ENCODE measurements at places on chromosomes 2 and 18.

GRCh38 chr2:172106108-172106961 lies 3.6 kb upstream of the DLX2 start:
- DNase-seq = peak; percentile 45

GRCh38 chr2:41329040-41329439 lies 718.8 kb upstream of the PKDCC start:
- no peak for DNase-seq

GRCh38 chr2:193929131-193929530 lies 1727.9 kb upstream of the SLC39A10 start:
- DNase-seq = no peak

DNA sequence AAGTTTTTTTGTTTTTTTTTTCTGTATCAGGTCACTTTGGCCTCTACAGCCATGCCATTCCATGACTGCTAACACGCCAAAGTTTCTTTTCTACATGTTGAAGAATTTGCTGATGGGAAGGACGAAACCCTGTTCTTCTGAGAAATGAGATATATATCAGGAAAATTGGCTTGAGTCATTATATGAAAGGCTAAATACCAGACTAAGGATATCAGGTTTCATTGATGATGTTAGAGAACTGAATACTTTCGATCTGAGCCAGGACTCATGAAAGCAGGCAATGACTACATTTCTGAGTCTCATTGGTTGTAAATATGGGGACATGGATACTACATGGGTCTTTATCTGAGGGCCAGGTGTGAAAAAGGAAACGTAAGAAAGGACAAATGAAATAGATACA lies 181.4 kb downstream of the OSR1 start:
- no peak for DNase-seq

GRCh38 chr2:152710713-152711112 lies 6.5 kb downstream of the PRPF40A start:
- no peak for DNase-seq

GRCh38 chr2:60977562-60977895 lies 40.0 kb upstream of the PEX13 start:
- DNase-seq = no peak

DNA sequence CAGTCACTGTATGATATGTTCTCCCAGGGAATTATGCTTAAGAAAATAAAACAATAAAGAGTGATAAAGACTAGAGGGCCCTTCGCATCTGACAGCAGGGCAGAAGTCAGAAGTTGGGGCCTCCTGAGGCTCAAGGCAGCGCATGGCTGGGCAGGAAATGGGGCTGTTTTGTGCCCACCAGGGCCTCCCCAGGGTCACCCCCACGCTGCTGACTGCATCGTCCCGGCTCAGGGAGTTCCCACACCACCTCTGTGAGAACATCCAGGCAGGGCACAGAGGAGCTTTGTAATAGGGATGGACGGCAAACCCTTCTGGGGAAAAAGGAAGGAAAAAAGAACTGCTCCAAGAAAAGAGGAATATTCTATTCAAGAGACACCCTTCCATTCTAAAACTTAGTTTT lies 41.2 kb downstream of the PAX3 start:
- DNase-seq = no peak

GRCh38 chr2:207200136-207200535 lies 34.4 kb upstream of the KLF7 start:
- no peak for DNase-seq

GRCh38 chr18:10289951-10290637 lies 164.3 kb upstream of the APCDD1 start:
- no peak for DNase-seq

DNA sequence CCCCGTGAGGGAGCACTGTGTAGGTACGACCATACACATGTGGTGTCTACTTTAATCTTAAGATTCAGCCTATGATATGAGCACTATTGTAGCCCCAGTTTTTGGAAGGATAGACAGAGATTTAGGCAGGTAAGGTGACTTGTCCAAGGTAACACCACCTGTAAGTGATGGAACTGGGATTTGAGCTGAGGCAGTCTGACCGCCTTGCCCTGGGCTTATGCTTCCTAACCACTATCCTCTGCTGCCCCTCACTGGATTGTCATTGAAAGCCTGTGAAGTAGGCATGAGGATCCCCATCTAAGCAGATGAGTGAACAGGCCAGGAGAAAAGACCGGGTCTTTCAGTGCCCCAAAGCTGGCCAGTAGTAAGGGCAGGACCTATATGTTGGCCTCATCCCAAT lies 343.8 kb downstream of the CYRIA start:
- no peak for DNase-seq

DNA sequence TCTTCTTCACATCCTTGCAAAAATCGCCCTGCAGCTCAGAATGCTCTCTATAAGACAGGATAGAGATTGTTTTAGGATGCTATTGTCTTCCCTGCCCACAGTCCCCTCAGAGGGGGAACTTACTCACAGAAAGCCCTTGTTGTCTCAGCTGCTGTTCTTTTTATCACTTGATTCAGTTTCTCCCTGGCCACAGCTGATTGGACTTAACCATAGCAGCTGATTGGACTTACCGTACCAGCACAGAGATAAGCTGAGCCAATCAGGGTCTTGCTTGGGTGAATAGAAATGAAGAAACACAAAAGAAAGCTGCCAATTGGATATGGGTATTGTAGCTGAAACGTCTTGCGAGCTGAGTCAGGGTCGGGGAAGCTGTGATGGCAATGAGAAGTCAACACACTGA lies 194.2 kb upstream of the MEX3C start:
- DNase-seq = no peak

DNA sequence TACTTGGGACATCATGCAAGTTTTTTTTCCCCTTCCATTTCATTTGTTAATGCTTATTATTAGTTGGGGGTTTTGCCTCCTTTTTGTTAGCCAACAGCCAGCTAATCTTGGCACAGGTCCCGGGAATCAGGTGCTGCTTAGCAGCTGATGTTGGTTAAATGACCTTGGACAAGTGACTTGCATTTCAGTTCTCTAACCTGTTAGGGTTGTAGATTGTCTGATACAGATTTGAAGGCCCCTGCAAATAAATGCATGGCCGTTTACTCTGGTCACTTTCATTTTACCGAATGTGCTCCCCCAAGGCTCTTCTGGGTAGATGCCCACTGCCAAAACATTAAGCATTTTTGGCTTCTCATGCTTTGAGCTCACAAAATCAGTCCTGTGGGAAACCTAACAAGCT lies 120.9 kb downstream of the SPTBN1 start:
- DNase-seq = no peak

DNA sequence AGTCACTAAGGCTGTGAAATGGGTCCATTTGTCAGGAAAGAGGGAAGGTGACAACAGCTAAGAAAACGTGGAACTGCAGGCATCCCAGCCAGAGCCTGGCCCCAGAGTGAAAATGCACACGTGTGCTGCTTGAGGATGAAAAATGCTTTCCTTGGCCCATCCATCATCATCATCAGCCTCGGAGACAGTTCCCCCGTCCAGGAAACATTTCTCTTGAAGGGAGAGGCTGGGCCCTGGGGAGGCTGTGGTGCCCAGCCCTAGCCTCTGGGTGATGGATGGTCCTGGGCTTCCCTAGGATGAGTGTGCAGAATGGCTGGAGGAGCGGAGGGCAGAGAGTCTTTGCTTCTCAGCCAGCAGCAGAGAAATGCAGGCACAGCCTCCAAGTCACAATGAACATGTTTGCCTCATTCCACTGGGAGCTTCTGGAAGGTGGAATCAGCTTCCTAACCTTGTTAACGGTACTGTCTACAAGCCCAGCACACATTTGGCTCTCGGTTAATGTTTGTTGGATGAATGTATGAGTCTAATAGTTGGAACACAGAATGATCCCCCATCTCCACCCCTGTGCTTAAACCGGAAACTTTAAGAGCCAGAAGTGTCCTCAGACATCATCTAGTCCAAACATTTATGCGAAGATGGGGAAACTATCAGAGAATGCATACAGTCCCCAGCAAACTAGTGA lies 164.0 kb downstream of the RDH14 start:
- no peak for DNase-seq

DNA sequence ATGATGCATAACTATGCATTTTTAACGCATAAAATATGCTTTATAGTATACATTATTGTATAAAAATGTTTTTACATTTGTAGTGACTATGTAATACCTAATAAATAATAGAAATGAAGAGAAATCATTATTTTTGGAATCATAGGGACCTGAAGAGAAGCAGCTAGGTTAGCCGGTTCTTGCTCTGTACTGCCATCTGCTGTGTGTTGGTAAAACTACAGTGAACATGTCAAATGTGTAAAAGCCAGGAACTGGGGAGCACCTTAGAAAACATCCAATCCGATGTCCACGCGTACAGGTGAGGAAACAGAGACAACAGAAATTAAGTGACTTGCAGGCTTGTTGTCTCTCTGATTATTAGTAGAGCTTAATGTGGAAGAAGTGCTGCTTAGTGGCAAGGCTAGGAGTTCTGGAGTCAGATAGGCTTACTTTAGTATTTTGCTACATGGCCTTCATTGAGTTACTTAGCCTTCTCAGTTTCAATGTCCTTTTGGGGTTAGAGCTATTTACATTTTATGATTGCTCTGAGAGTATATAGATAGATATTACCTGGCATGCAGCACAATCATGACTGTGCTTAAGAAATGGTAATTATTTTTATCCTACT lies 386.5 kb downstream of the DLGAP1 start:
- peak; percentile 48 for DNase-seq

DNA sequence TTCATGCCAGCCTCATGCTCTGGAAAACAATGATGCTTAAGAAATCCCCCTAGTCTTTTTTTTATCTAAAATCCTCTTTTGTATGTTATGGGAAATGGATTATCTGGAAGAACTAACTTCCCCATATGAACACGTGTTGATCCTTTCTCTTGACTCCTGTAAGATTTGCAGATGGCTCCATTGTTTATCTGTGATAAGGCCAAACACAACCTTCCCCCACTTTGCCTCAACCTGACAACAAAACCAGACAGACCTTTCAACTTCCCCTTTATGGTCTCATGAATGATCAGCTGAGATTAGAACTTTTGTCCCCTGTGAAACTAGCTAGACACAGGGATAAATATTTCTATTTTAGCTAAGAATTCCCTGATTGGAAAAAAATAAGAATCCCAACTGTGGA lies 828.0 kb upstream of the CDH2 start:
- no peak for DNase-seq

DNA sequence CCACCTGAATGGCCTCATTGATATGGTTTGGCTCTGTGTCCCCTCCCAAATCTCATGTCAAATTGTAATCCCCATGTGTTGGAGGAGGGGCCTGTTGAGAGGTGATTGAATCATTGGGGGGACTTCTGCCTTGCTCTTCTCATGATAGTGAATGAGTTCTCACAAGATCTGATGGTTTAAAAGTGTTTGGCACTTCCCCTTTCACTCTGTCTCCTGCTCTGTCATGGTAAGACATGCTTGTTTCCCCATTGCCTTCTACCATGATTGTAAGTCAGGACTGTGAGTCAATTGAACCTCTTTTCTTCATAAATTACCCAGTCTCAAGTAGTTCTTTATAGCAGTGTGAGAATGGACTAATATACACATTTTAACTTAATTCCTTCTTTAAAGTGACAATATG lies 146.8 kb upstream of the KCNJ3 start:
- no peak for DNase-seq

DNA sequence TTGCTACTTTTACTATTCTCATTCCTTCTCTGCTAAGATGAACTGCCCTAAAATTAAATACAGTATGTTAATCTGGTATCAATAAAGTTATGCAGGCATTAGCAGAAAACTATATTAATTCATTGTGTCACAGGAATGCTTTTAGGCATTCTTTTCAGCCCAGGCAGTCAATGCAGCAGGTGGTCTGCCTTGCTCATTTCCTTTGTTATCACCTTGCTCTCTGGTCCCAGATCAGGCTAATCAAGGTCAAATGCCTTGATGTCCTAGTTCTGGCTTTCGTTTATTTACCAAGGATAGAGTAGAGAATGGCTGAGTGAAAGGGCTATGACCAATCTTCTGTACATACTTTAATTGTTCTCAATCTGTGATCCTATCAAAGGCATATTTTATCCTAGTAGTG lies 1023.6 kb downstream of the TMEM182 start:
- no peak for DNase-seq

DNA sequence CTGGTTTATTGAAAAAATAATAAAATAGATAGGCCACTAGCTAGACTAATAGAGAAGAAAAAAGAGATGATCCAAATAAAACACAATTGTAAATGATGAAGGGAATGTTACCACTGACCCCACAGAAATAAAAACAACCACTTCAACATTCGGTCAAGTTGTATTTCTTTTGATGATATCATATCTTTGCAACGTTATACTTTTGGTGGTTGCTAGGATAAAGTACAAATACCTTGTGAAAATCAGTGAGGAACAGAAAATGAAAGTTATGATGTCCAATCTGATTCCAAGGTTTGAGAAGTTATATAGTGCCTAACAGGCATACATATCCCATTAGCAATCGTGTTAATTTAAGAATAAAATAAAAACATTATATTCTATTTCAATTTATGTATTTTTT lies 6.6 kb upstream of the ASNSD1 start:
- no peak for DNase-seq

- DNase-seq = no peak
These were observed 90.2 kb upstream of the LHCGR start for GRCh38 chr2:48845684-48846083.

GRCh38 chr2:241049739-241050623 lies 51.6 kb downstream of the SNED1 start:
- no peak for DNase-seq

GRCh38 chr2:148842050-148842449 lies 33.0 kb upstream of the KIF5C start:
- DNase-seq = no peak

GRCh38 chr2:177516824-177517544 lies 124.4 kb downstream of the AGPS start:
- DNase-seq = no peak

DNA sequence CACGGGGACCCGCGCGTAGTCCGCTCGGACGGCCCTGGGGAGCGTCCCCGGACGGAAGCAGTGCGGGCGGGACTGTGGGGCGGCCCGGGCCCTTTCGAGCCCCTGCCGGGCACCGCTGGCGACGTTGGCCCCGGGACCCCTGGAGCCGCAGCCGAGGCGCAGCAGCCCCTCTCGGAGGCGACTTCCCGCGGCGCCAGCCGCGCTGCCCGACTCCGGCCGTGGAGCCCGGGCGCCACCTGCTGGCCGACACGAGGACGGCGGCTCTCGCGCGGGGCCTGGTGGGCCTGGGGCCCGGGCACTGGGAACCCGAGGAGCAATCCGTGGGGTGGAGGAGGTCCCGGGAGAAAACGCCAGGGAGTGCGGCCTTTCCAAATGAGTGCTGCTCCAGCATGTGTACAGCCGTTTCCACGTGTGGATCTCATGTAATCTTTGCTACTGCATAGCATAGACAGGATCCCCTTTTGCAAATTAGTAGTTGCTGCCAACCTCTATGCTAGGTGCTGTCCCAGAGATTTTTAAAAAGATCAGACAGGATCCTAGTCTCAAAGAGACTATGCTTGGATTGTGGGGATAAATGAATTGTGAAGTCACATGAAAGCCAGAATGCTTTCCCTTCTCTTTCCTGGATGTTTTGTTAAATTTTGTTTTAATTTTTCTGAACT lies 4.0 kb downstream of the ID2 start:
- DNase-seq = peak; percentile 67

Measured in activated CD4-positive, alpha-beta T cell treated with anti-CD3 and anti-CD28 coated beads, Interleukin-2, amount 10 ng/mL, durations not matched to agents 7 days and 5 days (primary cell).